A549 (cell line): ENCODE measurements at places on chromosomes 5 and 9.

- peak; percentile 35 for DNase-seq
Measured at GRCh38 chr5:72107901-72108201, 576 bp downstream of the MAP1B start.

- no peak for DNase-seq
Measured at GRCh38 chr9:105248691-105249090, 4.2 kb downstream of the SLC44A1 start.

DNA sequence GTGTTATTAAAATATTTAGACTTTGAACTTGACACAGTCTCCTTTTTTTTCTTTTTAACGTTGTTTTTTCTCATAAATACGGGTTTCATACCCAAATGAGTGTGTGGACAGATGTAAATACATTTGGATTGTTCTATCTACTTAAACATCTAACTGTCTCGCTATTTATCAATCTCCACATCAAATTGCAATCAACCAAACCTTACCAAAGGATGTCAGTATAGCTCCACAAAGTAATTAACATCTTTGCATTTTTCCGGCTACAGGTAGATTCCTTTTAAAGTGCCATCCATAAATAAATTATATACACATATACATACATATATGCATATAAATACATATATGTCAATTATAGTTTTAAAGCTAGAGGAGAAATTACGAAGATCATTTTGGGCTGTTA, 705 bp upstream of the CDH10 start:
- DNase-seq: no peak

- no peak for DNase-seq
Measured at GRCh38 chr9:125549465-125549871, 157.5 kb downstream of the MAPKAP1 start.

DNA sequence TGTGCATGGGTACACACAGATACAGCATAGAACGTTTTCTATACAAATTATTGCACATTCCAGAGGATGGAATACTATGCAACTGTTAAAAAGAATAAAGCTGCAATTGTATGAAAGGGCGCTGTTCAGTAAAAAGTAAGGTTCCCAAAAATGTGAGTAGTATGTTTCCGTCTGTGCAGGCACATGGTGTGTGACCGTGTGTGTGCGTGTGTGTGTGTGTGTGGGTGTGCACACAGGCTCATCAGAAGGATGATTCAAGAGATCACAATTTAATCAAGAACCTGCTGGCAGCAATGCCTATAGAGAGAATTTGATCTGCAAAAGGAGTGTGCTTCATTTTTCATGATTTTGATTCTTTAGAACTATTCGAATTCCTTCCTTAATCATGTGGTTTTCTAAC, 76.3 kb downstream of the SEMA4D start:
- DNase-seq: no peak

GRCh38 chr5:61575103-61575502, 243.0 kb downstream of the ZSWIM6 start:
- DNase-seq: no peak

- no peak for DNase-seq
Measured at GRCh38 chr9:35227284-35227683, 65.5 kb downstream of the UNC13B start.

DNA sequence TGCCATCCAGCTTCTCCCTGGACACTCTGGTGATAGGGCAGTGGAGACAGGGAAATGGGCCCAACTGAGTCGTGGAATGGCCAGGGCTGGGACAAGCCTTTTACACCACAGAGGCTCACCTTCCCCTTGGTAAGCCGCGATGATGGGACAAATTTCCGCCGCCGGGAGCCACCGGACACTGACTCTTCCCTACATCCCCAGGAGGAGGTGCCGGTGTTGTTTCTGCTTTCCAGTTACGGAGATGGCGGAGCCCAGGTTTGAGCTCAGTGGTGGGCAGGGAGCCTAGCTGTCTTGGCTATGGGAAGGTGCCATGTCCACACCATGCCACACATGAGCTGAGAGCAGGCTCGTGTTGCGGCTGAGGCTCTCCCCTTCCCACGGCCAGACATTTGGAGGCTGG, 19.9 kb upstream of the WNK2 start:
- DNase-seq: no peak

DNA sequence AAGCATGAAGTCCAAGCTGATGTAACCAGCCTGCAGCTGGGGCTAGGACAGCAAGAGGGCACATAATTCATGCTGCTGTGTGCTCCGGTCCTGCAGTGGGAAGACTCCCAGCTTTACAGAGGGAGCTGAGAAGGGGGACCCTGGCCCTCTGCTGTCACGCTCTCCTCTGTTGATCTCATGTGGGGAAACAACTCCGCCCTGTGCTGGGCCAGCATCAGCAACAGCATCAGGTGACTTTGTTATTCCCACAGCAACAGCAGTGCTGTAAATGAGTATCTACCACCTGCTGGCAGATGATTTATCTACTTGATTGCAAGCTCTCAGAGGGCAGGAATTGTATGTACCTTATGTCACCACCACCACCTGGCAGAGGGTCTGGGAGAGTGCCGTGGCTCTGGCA, 176.2 kb downstream of the COL23A1 start:
- no peak for DNase-seq

DNA sequence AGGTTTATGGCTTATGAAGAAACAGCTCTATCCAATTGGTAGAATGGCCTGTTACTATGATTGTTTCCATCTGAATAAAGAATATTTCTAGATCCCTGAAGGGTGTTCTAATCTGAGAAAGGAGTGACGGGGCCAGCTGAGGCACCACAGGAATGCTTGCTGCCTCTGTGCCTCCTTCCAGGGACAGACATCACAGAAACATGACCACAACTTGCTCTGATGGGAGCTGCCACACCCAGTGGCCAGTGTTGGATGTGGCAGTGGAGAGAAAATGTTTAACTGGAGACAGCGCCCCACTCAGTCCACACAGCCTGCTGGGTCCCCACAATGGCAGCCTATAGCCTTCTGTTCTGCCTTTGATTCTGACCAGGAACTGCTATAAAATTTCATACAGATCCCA, 38.6 kb upstream of the TESK1 start:
- DNase-seq: peak; percentile 38

- DNase-seq: no peak
Measured at GRCh38 chr5:1507961-1508658, 15.7 kb downstream of the LPCAT1 start.

- DNase-seq: no peak
Measured at GRCh38 chr9:89483592-89484474, 14.1 kb downstream of the SEMA4D start.

GRCh38 chr5:39702928-39703327, 278.1 kb upstream of the DAB2 start:
- no peak for DNase-seq

DNA sequence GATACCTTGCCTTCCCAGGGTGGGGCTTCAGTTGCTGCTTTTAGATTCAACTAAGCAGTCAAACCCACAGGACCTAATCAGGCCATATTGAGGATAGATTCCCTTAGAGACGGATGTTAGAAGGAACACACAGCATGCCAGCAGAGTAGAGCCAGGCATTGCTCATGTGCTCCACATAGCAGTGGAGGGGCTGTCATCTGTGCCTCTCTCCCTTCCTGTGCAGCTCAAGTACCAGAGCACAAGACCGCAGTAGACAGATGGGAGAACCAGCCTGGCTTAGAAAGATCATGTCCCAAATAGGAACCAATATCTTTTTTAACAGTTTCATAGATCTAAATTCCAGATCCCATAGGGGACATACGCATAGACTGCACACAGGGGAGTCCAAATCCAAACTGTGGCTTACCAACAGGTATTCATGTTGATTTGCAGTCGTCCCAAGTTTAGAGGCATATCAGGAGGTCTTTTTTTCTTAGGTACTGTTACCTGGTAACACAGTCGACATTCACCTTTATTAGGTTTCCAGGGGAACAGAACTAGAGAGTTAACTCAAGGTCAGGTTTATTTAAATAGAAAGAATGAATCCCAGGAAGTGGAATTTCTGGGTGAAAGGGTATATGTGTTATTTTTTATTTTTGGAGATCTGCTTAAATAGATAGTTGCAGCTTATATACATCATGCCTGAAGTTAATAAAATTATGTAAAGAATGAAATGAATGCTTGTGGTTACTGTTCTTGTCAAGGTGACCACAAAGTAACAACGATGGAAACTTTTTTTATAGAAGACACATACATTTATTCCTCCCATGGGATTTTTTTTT, 43.5 kb upstream of the PCAT7 start:
- DNase-seq: no peak

- no peak for DNase-seq
Measured at GRCh38 chr5:123949807-123950340, 437.9 kb downstream of the CSNK1G3 start.

DNA sequence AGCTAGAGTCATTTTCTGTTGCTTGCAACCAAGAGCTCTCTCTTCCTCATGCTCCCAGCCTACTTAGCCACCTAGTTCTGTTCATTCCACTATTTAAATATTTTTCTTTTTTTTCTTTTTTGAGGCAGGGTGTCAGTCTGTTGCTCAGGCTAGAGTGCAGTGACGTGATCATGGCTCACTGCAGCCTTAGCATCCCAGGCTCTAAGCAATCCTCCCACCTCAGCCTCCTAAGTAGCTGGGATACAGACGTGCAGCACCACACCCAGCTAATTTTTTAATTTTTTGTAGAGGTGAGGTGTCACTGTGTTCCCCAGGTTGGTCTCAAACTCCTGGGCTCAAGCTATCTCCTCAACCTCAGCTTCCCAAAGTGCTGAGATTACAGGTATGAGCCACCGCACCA, 5.1 kb upstream of the F12 start:
- DNase-seq: no peak

DNA sequence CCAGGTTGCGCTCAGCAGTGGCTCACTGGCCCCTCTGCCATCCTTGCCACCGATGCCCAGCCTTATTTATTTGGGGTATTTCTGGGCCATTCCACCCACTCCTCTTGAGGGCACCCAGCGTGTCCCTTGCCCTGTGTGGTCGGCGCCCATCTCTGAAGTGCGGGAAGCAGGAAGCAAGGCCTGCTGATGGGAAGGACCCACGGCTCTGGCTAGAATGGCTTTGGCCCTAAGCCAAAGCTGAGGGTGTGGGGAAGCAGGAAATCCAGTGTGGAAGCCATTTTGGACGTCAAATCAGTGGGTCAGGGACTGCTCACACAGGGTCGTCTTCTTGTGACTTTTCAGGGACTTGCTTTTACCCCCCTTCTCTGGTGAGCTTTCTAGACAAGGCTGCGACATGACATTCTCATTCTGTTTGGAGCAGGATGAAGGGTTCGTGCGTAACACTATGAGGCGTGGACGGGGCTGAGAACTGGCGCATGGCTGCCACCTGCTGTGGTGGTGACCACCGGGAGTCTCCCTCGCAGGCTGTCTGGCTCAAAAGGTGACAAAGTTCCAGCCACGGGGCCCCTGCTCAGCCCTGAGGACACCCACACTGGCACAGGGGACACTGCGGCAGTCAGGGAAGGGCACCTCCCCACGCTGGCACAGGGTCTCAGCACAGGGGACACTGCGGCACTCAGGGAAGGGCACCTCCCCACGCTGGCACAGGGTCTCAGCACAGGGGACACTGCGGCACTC, 50.7 kb upstream of the NKD2 start:
- no peak for DNase-seq
